Regular cardiac myocyte (primary cell): ENCODE measurements at places on chromosomes 4 and X. TPM values are rescaled to one million over a fixed set of nuclear protein-coding genes. Genes with fewer than 3 reads are reported as not detected.

MMRN1 gene
- 3.4 and 3.8 TPM in 2 replicates for total RNA-seq

CCDC120 gene
- 0.19 and 0.28 TPM in 2 replicates for total RNA-seq

SPATA4 gene
- 0.19 and 0.28 TPM in 2 replicates for total RNA-seq

OTOP1 gene
- not detected in 2 replicates for total RNA-seq

SULT1B1 gene
- 0.28 and 7.7 TPM in 2 replicates for total RNA-seq

SORCS2 gene
- 0.19 and 0.28 TPM in 2 replicates for total RNA-seq

ARR3 gene
- total RNA-seq = not detected in 2 replicates

PITX2 gene
- 0.28 and 0.77 TPM in 2 replicates for total RNA-seq

BEND4 gene
- not detected in 2 replicates for total RNA-seq

IL9R gene
- under 0.01 and 0.19 TPM in 2 replicates for total RNA-seq

FAM47A gene
- not detected in 2 replicates for total RNA-seq

SPRY1 gene
- 27.6 and 32.7 TPM in 2 replicates for total RNA-seq

LNX1 gene
- total RNA-seq = 1.2 and 3.7 TPM in 2 replicates

AGTR2 gene
- total RNA-seq = not detected in 2 replicates

GPAT3 gene
- total RNA-seq = 7.6 and 17.8 TPM in 2 replicates

TSPAN7 gene
- total RNA-seq = 0.28 TPM in 1 of 2 replicates, not detected in the other

SLC10A4 gene
- total RNA-seq = 0.28 TPM in 1 of 2 replicates, not detected in the other

AFP gene
- 0.38 and 0.85 TPM in 2 replicates for total RNA-seq

FGF16 gene
- under 0.01 and 1.3 TPM in 2 replicates for total RNA-seq

CLIC2 gene
- total RNA-seq = under 0.01 and 0.85 TPM in 2 replicates

AWAT2 gene
- total RNA-seq = under 0.01 TPM in 1 of 2 replicates, not detected in the other

BGN gene
- 43.9 and 56.4 TPM in 2 replicates for total RNA-seq

CSAG1 gene
- total RNA-seq = not detected in 2 replicates

HTN3 gene
- total RNA-seq = not detected in 2 replicates

UGDH gene
- total RNA-seq = 171 and 723 TPM in 2 replicates

NAA10 gene
- total RNA-seq = 47.6 and 120 TPM in 2 replicates

RPA4 gene
- 0.56 and 0.96 TPM in 2 replicates for total RNA-seq

ASMT gene
- total RNA-seq = not detected in 2 replicates

HPGDS gene
- total RNA-seq = 0.28 TPM in 1 of 2 replicates, not detected in the other

SH3D19 gene
- 13.4 and 19.2 TPM in 2 replicates for total RNA-seq

TLL1 gene
- 0.38 and 0.85 TPM in 2 replicates for total RNA-seq

SOWAHD gene
- 0.28 TPM in 1 of 2 replicates, not detected in the other for total RNA-seq

CFP gene
- under 0.01 and 0.19 TPM in 2 replicates for total RNA-seq

ADRA2C gene
- total RNA-seq = 0.85 and 1.9 TPM in 2 replicates

UPF3B gene
- total RNA-seq = 0.85 and 1.5 TPM in 2 replicates

RPGR gene
- total RNA-seq = 5.2 and 5.9 TPM in 2 replicates

SOD3 gene
- 9.4 and 156 TPM in 2 replicates for total RNA-seq

RAB33A gene
- 1.2 and 15.2 TPM in 2 replicates for total RNA-seq

ASB11 gene
- total RNA-seq = not detected in 2 replicates

MAGEA2 gene
- total RNA-seq = not detected in 2 replicates

PCDH7 gene
- 0.96 and 1.4 TPM in 2 replicates for total RNA-seq

SHROOM4 gene
- total RNA-seq = 2.0 and 2.3 TPM in 2 replicates

FATE1 gene
- not detected in 2 replicates for total RNA-seq

ANK2 gene
- 15.5 and 50.2 TPM in 2 replicates for total RNA-seq

GAGE13 gene
- total RNA-seq = not detected in 2 replicates

ENOX2 gene
- total RNA-seq = 6.2 and 6.3 TPM in 2 replicates

CXorf65 gene
- total RNA-seq = not detected in 2 replicates
